H9 (cell line): ENCODE measurements at places on chromosomes 1 and 21. TPM values are rescaled to one million over a fixed set of nuclear protein-coding genes. Genes with fewer than 3 reads are reported as not detected.

- DNase-seq = no peak
Measured at GRCh38 chr1:31981456-31981839, 32.2 kb upstream of the KHDRBS1 start.

DNA sequence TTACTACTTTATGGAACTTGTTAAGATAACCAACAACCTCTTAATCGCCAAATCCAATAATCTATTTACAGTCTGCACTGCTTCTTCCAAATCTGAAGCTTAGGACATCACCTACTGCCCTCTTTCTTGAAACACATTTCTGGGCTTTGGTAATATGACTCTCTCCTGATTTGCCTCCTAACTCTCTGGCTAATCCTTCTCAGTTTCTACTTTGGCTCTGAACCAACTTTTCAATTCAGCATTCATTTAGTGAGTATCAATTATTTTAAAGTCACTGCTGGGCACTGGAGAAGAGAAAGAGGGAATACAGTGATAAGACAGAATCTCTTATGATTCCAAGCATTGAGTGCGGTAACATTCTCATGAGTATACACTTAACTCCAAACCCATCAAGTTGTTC, 275.0 kb downstream of the AKT3 start:
- no peak for DNase-seq

- no peak for DNase-seq
Measured at GRCh38 chr1:96554364-96554763, 167.2 kb upstream of the PTBP2 start.

DNA sequence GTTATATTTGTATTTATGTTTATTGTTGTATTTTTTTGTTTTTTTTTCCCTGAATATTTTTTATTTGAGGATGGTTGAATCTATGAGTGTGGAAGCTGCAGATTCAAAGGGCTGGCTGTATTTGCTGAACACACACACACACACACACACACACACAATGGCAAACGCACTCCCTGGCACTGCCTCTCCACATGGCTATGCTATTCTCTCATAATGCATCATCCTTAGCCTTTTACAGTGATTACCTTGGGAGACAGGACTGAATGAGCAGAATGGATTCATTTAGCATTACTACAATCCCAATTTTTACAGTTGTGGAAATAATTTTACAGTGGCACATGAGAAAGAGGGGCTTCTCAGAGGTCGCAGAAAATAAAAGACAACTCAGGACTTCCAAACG, 390.1 kb downstream of the PCP4 start:
- no peak for DNase-seq

- DNase-seq = peak; percentile 14
Measured at GRCh38 chr1:7409278-7409677, 361.8 kb upstream of the VAMP3 start.

GRCh38 chr21:44932408-44933181, 7.2 kb upstream of the SLX9 start:
- no peak for DNase-seq

DNA sequence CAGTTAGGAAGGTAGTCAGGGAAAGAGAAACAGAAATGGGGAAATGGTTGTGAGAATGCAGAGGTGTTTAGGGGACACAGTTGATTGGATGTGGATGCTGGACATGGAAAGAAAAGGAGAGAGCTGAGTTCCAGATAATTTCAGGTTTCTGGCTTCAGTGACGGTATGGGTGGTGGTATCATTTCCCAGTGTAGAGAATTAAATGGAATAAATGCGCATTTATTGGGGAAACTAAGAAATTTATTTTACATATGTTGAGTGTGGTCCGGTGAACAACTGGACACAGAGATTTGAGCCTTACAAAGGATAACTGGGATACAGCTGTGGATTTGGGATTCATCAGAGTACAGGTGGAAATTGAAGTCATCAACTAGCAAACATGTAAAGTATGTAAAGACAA, 12.4 kb upstream of the ZNF281 start:
- DNase-seq = no peak

- no peak for DNase-seq
Measured at GRCh38 chr1:240122639-240123613, 31.2 kb downstream of the FMN2 start.

GRCh38 chr1:179337288-179337687, 28.5 kb upstream of the AXDND1 start:
- no peak for DNase-seq

DNA sequence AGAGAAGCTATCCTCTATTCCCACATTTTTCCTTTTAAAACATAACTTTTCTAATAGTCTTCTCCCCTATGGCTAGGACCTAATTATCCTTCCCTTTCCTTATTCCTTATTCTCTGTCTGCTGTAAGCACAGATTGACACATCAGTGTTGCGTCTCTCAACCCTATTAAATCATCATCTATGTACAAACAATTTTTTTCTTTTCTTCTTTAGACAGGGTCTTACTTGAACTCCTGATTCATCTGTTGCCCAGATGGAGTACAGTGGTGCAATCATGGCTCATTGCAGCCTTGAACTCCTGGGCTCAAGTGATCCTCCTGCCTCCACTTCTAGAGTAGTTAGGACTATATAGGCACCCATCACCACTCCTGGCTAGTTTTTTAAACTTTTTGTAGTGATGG, 8.3 kb downstream of the KLHDC9 start:
- DNase-seq = no peak

GRCh38 chr1:172135978-172136610, 284.4 kb upstream of the C1orf105 start:
- no peak for DNase-seq

DNA sequence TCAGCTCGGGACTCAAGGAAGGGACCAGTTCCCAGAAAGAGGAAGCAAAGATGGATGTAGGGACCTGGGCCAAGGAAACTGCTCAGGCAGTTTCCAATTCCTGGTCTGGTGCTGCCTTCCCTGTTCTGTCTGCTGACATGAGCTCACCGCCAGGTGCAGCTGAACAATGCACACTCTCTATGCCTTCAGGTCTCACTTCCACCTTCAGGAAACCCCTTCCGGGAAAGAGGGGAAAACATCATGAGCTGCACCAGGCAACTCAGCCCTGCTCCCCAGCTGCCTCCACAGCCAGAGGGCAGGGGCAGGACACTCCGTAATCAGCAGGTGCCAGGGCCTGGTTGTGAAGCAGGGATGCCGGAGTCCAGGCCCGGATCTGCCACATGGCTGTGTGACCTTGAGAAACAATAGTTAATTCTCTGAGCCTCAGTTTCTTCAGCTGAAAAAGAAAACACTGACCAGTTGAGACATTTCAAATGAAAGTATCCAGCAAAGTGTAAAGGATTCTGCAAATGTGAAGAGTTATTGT, 27.8 kb downstream of the SMIM12 start:
- DNase-seq = no peak

GRCh38 chr1:15848143-15848928, 829 bp downstream of the SPEN start:
- DNase-seq = peak; percentile 50

GRCh38 chr1:29218223-29218622, 12.5 kb downstream of the MECR start:
- no peak for DNase-seq

- no peak for DNase-seq
Measured at GRCh38 chr1:40050863-40051262, 10.3 kb downstream of the CAP1 start.

- no peak for DNase-seq
Measured at GRCh38 chr1:82455342-82455741, 654.6 kb downstream of the ADGRL2 start.

GRCh38 chr1:234542211-234542850, 63.4 kb upstream of the TARBP1 start:
- no peak for DNase-seq

DNA sequence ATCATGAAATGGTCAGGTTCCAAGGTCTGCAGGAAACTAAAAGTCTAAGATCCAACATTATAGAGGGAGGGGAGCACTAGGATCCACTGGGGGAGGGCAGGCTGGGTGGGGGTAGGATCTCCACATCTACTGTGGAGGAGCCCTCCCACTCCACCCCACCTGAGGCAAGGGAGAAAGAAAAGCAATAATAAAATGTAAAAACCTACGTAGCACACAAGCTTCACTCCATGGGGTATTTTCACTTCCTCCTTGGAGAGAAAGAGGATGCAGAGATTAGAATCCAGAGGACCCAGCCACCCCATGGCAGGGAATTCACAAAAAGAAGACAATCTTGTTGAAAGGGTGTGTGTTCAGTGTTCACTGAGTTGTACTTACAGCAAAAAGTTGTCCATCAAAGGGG, 14.4 kb downstream of the SPOCD1 start:
- no peak for DNase-seq

- DNase-seq = no peak
Measured at GRCh38 chr21:40936178-40936577, 89.2 kb upstream of the DSCAM start.

DNA sequence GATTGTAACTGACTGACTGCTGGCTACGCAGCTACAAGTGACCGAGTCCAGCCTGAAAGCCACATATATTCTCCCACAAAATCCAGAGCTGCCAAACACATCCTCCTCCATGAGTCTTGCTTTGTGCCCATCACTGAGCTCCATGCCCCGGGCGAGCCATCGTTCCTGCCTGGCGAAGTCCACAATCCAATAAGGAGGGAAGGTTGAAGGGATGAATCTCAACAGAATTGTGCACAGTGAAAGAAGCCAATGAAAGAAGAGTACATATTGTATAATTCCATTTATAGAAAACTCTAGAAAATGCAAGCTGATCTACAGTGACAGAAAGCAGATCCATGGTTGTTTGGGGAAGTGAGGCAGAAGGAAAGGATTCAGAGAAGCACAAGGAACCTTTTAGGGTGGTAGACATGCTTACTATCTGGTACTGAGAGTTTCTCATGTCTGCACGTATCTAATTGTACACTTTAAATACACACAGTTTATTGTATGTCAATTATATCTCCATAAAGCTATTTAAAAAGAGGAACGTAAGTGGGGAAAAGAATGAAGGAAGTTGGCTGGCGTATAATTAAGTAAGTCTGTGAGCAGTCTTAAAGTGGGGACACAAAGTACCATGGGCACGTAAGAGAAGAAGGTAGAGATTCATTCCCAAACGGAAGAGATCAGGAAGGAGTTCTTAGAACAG, 115.9 kb upstream of the JUN start:
- DNase-seq = no peak

DNA sequence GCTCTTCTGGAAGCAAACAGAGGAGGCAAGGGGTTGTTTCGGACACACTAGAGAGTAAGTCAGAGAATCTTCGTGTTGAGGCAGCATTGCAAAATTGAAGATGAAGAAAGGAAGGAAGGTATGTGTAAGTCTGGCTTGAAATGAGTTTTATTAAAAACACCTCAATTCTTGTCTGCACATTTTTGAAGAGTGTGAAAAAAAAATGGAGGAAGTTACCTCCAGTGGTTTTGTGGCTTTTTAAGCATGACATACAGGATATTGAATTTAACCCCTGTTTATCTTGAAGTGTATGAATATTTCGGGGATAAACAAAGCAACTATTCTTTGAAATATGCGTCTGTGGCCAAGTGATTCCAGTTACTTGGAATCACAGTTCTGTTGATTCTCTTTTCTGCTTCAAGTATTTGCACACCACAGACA, 203.2 kb upstream of the SGIP1 start:
- no peak for DNase-seq

DNA sequence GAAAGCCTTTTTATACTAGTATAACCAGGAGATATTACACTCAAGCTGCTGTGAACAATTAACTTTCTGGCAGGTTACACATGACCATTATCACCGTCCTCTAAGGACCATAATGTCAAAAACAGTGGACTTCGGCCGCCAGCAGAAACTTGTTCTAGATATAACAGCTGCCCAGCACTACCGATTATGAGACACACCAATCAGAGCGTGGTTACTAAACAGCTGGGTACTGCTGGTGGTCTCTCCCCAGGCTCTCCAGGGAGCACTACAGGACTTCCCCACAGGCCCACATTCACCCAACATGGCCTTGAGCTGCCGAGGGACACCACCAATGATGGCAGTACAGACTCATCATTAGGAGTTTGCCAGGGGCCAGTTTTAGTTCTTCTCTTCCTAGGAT, 57.9 kb upstream of the CTBS start:
- DNase-seq = no peak

GRCh38 chr1:41432481-41433280, 51.8 kb downstream of the EDN2 start:
- DNase-seq = peak; percentile 93

DNA sequence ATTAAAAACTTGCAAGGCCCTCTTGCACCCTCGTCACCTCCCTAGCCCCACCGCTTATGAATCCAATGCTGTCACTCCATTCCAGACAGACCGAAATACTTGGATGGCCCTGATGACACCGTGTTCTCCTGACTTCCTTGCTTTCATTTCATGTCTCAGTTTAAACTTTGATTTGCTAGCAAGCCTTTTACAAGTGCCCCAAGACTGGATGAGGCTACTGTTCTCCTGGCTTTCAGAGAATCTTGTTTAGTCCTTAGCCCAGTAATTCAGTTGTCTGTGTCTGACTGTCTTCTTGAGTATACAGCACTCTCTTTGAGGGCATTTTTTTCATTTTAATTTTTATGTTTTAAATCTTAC, 824 bp upstream of the IFI44L start:
- DNase-seq = no peak

GRCh38 chr1:54355931-54356679, 50.1 kb downstream of the SSBP3 start:
- no peak for DNase-seq

GRCh38 chr21:45802425-45802824, 158.9 kb downstream of the PCBP3 start:
- DNase-seq = no peak

DNA sequence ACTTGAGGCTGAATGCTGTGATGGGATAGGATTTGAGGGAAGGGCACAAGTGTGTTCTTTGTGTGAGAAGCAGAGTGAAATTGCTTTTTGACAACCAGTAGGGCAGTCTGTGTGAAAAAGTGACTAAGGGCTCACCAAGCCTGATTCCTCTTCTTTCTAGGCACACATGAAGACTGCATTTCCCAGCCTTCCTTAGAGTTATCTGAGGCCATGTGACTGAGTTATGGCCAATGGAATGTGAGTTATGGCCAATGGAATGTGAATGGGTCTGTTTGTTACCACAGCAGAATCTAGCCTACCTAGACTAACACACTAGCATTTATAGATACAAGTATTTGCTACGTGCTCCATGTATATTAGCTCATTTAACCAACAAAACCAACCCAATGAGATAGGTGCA, 35.3 kb upstream of the DIRAS3 start:
- DNase-seq = no peak

DNA sequence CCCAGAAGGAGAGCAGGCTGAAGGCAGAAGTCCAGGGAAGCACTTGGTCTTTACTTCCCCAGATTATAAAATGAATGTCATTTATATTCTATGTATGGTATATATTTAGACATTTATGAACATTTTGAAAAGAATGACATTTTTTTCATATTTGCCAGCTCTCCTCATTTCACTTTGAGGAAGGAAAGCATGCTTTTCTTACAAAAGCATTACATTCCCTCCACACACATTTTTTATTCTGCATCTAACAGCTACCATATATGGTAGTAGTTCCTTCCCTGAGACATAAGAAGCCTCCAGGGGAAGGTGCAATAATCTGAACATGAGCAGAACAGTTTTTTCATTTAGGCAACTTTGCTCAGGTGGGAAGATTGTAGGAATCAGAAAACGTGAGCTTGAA, 94.0 kb downstream of the LRRC7 start:
- DNase-seq = no peak

Gene OR2T11
- total RNA-seq = not detected in 2 replicates

Gene SELP
- not detected in 2 replicates for total RNA-seq

Gene AK4
- 45.2 and 45.6 TPM in 2 replicates for total RNA-seq

Gene PTCH2
- total RNA-seq = 0.79 and 0.83 TPM in 2 replicates

Gene COL9A2
- 4.5 TPM in 2 replicates for total RNA-seq
